Activated T-cell treated with anti-CD3 and anti-CD28 coated beads for 4 hours (primary cell): ENCODE measurements at places on chromosomes 7 and 10.
A peak's percentile ranks its signal among the peaks of the same experiment; 100 is the strongest.

DNA sequence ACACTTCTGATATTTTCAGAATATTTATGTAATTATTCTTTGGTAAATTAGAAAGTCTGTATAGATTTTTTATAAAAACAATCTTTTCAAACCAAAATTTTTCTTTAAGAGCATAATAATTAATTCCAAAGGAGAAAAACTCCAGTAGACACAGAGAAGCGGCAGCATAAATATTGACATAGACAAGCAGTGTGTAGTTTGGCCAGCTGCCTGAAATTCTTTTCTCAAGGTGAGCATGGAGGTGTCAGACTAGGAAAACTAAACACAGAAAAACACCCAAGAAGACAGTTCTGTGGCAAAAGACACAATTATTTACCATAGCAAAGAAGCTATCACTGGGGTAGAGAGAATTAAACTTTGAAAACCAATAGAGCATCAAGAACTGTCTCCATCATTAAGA, 82.4 kb downstream of the KLF6 start:
- no peak for DNase-seq

- peak; percentile 11 for DNase-seq
Observed at GRCh38 chr7:77393261-77393660, 22.9 kb downstream of the GSAP start.

GRCh38 chr7:148547951-148548350, 42.6 kb upstream of the C7orf33 start:
- no peak for DNase-seq

GRCh38 chr10:60495338-60496055, 105.8 kb upstream of the ANK3 start:
- no peak for DNase-seq

DNA sequence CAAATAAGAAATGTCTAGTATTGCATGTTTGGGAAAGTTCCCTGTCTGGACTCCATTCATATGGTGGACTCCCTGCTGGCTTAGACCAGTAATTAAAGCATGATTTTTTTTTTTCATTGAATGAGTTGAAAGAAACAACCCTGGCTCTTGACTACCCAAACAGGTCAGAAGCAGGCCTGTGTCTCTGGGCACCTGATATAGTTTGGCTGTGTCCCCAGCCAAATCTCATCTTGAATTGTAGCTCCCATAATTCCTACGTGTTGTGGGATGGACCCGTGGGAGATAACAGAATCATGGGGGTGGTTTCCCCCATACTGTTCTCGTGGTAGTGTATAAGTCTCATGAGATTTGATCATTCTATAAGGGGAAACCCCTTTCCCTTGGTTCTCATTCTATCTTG, 206.2 kb downstream of the TMEM178B start:
- no peak for DNase-seq

DNA sequence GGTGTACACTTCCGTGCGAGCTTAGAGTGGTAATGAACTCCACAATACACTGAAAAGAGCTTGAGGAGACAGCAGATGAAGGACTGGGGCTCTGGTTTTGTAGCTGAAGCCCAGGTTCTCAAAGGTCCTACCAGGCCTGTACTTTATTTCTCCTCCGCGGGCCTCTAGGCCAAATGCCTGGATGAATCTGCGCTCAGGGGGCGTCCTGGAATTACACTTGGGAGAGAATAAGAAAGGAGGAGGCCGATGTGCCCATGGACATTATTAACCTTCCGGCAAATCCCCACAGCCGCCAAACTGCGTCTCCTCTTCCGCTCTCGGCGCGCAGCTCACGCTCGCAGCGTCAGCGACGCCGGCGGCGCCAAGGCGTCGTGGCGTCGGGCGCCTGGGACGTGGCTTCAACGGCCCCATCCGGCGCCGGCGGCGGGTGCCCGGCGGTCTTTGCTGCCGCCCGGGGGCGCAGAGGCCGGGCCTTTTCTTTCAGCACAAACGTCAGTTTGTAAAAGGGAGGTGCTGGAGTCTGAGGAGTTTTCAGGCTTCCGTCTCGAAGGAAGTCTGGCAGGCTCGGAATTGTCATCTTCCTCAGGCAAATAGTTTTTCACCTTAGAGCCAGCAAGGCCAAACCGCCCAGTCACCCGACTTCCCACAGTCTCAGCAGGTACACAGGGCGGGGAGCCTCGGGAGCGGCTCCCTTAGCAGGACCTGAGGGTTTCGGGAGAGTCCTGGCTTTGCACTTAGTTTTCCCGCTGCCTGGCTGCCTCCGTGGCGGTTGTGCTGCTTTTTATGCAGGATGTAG, at the start of gene CCDC7:
Gene CCDC7 (plus strand): TSS at position 401 of the 796 bp plus-strand sequence. CDS start 5,503 bp downstream, outside the sequence.
- DNase-seq: peak; percentile 67

GRCh38 chr10:114632869-114633715, 25.0 kb downstream of the ABLIM1 start:
- DNase-seq: no peak

DNA sequence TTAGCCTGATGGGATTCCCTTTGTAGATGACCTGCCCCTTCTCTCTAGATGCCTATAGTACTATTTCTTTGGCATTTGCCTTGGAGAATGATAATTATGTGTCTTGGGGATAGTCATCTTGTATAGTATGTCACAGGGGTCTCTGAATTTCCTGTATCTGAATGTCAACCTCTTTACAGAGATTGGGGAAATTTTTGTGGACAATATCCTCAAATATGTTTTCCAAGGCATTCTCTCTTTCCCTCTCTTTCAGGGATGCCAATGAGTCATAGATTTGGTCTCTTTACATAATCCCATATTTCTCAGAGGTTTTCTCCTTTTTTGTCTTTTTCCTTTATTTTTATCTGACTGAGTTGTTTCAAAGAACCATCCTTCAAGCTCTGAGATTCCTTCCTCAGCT, 99.4 kb downstream of the CTNNA3 start:
- no peak for DNase-seq

- peak; percentile 60 for DNase-seq
Observed at GRCh38 chr7:107167483-107168232, 1.1 kb upstream of the HBP1 start.

GRCh38 chr7:117716707-117717299, 156.4 kb downstream of the CTTNBP2 start:
- DNase-seq: no peak

DNA sequence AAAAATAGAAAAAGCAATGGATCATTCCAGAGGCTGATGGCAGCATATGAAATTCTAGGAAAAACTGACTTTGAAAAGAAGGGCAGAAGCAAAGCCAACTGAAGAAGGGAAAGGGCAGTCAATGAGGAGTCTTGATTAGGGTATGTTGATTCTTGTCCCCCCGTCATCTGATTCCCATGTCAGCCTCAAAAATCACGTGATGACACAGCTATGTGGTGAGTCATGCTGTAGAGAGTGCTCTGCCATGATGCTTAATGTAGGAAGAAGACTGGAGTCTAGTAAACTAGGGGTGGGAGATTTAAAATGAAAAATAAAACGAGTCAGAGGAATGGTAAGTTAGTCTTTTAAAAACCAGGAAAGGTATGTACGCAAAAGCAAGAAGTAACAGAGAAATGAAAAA, 3.9 kb upstream of the POU6F2 start:
- DNase-seq: no peak

DNA sequence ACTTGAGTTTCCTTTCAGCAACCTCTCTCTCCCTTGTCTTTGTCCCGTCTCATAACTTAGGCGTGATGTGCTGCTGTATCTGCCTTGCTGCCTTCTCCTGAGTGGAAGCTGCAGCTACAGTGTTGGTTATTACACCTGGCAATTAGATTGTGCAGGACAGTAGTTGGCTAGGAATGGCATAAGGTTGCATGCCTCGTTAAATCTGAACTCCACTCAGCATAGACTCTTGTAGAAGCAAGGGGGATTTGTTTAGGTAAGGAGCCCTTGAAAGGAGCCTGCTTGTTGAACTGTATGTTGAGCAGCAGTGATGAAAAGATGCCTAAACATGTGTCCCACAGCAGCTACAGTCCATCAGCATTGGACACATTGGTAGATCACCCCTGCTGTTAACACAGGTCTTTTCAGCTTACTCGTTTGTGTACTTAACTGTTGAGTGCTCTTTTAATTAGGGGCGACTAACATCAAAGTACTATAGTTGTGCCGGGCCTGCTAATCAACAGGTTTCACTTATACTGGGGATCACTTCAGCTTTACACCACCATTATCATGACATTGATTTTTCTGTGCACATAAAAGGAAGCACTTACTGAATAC, 225.0 kb downstream of the AUTS2 start:
- no peak for DNase-seq

GRCh38 chr7:92244808-92245486, 767 bp downstream of the KRIT1 start:
- DNase-seq: no peak

- DNase-seq: no peak
Observed at GRCh38 chr7:29564496-29565223, 1.0 kb downstream of the PRR15 start.

- DNase-seq: no peak
Observed at GRCh38 chr10:90788968-90789367, 68.9 kb downstream of the HTR7 start.

DNA sequence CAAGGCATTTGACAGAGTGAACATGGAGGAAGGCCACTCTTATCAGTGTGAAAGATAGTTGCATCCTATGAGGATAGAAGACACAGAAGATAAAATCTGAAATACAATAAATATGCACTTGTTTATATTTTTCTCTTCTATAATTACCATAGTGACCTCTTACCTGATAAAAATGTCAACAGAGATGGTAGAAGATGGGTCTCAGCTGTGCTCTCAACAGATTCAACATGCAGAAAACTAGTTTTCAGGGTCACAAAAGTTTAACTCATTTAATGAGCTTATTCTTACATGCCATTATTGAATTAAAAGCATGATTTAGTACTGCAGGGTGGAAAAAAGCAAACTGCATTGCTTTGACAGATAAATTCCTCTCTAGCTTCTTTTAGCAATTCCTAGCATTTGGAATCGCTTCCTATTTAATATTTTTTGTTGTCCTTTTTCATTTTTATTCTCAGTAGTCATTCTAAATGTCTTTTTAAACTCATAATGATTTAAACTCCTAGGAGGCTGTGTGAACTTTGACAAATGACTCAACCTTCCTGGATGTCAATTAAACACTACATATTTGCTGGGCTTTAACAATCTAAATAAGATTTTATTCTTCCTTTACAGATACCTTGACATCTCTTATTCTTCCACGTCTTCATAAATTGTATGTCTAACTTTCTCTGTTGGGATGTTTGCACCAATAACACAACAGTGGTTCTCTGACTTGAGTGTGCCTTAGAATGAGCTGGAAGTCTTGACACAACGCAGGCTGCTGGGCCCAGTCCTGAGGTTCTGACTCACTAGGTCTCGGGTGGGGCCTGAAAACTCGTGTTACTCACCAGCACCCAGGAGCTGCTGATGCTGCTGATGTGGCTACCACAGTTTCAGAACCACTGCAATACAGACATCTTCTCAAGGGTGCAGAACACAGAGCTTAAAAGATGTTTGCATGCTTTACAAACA, 565.5 kb upstream of the IGFBP3 start:
- no peak for DNase-seq

DNA sequence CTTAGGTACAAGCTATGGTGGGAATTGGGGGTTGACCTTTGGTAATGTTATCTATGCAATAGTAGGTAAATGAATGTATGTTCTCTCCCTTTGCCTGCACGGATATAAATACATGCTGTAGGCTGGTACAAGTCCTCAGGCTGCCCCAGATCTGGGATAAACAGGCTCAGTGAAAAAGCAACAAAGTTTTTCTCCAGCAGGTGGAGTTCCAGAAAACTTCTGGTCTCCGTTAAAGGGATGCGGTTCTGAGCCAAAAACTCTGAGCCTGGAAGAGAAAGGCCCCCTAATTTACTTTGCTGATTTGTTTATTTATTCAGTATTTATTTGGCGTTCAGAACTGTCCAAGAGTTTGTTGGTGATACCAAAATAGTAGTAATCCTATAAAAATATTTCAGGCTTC, 204.7 kb downstream of the ADRA2A start:
- DNase-seq: no peak

GRCh38 chr7:2922866-2923265, 78.8 kb upstream of the GNA12 start:
- no peak for DNase-seq

DNA sequence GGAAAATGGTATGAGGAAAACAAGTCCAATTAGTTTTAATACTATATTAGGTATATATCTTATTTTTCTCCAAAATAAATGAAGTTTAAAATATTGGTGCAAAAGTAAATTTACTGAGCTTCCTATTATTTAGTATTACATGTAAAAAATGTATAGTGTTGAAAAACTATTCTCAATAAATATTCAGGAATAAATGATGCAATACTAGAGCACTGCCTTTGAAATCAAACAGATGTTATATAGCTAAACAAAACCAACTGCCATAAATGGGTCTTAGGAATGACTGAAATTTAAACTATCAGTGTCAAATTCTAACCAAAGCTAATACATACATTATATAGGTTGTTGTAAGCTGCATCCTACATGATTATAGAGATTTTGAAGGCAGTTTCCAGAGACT, 1434.0 kb upstream of the LRRTM3 start:
- no peak for DNase-seq

DNA sequence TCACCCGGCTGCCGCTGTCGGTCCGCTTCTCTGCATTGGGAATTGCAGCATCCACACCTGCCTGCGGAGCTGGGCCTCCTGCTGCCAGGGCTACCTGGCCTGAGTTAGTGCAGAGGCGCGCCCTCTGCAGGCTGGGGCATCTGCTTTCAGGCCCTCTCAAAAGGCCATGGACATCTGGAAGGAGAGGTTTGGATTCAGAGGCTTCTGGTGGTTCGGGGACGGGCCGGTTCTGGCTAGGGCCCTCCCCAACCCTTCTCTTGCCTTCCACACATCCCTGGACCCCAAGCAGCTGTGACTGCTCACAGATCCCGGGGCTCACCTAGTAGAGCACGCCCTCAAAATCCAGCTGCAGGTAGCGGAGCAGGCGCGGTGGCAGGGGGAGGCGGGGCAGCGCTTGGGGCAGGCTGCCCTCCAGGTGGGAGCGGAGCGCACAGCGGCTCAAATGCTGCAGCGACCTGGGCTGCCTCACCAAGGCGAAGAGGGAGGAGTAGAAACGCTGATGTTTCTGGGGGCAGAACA, 8.4 kb upstream of the GBX1 start:
- DNase-seq: no peak

- DNase-seq: no peak
Observed at GRCh38 chr10:127234306-127234800, 38.0 kb upstream of the INSYN2A start.

DNA sequence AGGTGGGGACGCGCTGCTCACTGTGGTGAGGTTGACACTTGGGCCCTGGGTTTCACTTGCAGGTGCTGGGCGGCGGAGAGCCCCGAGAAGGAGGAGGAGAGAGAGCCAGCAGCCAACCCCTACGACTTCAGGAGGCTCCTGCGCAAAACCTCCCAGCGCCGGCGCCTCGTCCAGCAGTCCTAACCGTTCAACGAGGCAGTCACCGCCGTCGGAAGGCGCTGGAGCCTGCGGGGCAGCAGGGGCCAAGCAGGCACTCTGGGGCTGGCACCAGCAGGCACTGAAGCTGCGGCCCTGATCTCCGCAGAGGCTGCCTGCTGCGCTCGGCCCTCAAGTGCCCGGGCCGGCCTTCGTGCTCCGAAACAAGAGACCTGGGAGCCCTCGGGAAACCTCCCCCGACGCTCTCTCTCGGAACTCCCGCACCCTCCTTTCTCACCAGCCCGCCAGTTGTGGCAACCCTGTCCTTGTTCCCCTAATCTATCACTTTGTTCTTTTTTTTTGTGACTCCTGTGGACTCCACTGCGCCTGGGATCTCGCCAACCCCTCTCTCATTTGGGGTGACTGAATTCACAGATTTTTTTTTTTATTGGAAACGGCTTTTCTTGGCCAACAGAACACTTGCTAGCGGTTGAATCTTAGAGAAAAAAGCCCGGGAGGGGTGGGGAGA, 4.7 kb upstream of the GAD2 start:
- DNase-seq: no peak

GRCh38 chr7:122752583-122752982, 49.9 kb upstream of the RNF148 start:
- DNase-seq: no peak
